H54 (cell line): ENCODE measurements at places on chromosomes 2 and 18.

DNA sequence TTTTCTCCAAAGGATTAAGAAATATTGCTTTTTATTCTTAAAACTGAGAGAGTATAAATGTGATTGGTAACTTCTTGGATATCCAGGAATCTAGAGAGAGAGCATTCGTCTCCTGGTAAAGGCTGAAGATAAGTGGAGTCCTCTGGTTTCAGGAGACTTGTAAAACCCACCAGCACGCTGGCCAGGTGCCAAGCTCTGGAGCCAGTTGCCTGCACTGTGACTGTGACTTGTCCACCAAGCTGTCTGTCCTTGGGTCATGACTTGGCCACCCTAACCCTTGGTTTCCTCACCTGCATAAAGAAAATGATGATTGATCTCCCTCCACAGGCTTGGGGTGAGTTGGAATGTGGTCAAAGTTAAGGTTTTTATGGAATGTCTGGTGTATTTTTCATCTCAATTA is 185.4 kb upstream of the NCKAP5 start:
- no peak for DNase-seq

- no peak for DNase-seq
Measured at GRCh38 chr2:207110310-207110709, 55.4 kb downstream of the KLF7 start.

DNA sequence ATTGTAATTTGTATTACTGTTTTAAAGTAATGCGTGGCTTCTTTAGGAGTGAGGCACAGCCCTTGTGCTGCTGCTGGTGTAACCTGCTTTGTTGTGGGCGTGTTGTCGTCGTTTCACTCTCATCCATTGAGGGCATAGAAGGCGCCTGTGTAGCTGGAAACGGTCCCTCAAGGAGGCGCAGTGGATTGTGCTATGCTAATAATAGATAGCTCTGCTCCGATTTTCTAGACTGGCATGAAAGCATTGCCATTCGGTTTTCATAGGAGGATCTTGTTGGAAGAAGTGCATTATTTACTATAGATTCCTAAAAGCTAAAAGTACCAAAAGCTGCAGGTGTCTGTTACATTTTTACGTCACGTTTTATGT is 17.9 kb downstream of the RAB12 start:
- no peak for DNase-seq

DNA sequence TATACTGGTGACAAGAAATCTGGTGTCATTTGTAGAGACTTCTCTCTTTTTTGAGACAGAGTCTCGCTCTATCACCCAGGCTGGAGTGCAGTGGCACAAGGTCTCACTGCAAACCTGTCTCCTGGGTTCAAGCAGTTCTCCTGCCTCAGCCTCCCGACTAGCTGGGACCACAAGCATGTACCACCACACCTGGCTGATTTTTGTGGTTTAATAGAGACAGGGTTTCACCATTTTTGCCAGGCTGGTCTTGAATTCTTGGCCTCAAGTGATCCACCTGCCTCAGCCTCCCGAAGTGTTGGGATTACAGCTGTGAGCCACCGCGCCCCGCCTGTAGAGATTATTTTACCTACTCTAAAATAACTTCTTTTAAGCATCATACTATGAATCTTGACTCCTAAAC is 6.5 kb downstream of the HNRNPLL start:
- DNase-seq: no peak
